Esophagus squamous epithelium (tissue), 5 donors: ENCODE measurements at places on chromosomes 4 and X. TPM values are rescaled to one million over a fixed set of nuclear protein-coding genes. Genes with fewer than 3 reads are reported as not detected.

DNA sequence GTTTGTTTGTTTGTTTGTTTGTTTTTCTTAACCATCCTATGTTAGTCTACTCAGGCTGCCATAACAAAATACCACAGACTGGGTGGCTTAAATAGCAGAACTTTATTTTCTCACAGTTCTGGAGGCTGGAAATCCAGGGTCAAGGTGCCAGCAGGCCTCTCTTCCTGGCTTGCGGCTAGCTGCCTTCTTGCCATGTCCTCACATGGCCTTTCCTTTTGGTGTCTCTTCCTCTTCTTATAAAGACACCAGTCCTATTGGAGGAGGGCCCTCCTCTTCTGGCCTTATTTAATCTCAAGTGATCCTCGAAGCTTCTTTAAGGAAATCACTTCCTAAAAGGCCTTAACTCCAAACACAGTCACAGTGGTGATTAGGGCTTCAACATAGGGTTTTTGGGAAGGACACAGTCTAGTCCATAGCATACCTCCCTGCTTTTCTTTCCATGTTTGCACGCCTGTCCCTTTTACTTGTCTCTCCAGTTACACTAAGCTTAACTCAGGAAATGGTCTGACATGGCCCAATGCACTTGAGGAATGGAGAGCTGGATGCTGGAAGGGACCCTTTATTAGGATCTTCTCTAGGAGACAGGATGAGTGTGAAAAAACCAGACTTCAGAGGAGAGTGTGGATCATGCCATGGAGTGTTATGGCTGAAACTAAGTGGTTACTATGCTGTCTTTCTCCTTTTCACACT, 36.0 kb upstream of the MGST2 start:
- H3K36me3 ChIP-seq = no peaks in the 10 kb centered on the region
- no peak overlapping the region for H3K4me3 ChIP-seq

DNA sequence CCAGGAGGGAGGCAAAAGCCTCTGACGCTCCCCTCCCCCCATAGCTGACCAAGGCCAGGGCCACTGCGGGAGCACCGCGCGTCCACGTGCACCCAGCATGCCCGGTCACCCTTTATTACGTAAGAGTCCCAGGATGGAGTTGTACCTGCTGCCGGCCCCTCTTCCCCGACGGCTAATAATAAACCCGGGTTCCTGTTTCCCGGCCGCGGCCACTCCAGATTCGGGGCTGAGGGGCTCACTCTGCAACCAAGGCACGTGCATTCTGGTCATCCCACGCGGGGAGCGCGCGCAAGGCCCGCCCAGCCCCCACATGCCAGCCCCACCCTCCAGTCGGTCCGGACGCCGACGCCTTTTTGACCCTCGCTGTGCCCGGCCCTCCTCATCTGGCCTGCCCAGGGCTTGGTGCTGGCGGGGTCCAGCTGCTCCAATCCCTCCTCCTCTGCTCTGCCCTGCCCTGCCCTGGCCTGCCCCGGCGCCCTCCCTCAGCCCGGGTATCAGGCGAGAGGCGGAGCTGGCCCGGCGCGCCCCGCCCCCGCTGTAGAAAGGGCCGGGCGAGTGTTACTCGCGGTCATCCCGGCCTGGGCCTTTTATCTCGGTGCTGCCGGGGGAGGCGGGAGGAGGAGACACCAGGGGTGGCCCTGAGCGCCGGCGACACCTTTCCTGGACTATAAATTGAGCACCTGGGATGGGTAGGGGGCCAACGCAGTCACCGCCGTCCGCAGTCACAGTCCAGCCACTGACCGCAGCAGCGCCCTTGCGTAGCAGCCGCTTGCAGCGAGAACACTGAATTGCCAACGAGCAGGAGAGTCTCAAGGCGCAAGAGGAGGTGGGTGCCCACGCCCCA, 2.6 kb downstream of the MID1IP1 start:
- no peaks in the 10 kb centered on the region for H3K36me3 ChIP-seq
- H3K27me3 ChIP-seq = no peaks in the 10 kb centered on the region
- H3K4me1 ChIP-seq = peaks cover 43% of the 10 kb centered on the region
- H3K4me3 ChIP-seq = peak overlapping the region; percentile 66

GRCh38 chr4:148273501-148273986, 168.7 kb downstream of the NR3C2 start:
- no peaks in the 10 kb centered on the region for H3K36me3 ChIP-seq
- no peak for DNase-seq
- no peaks in the 10 kb centered on the region for H3K4me1 ChIP-seq
- no peak overlapping the region for H3K27ac ChIP-seq
- no peaks in the 10 kb centered on the region for H3K27me3 ChIP-seq
- no peak overlapping the region for H3K4me3 ChIP-seq

GRCh38 chr4:19508442-19508841, 743.3 kb upstream of the SLIT2 start:
- no peaks in the 10 kb centered on the region for H3K4me1 ChIP-seq
- no peaks in the 10 kb centered on the region for H3K36me3 ChIP-seq
- no peaks in the 10 kb centered on the region for H3K27me3 ChIP-seq
- H3K4me3 ChIP-seq = no peak overlapping the region
- no peak for DNase-seq
- no peak overlapping the region for H3K27ac ChIP-seq

GRCh38 chr4:19063662-19064061, 1042.1 kb upstream of the LCORL start:
- no peaks in the 10 kb centered on the region for H3K4me1 ChIP-seq
- H3K36me3 ChIP-seq = no peaks in the 10 kb centered on the region

- H3K4me3 ChIP-seq = no peak overlapping the region
- H3K4me1 ChIP-seq = no peaks in the 10 kb centered on the region
- no peak overlapping the region for H3K27ac ChIP-seq
These were observed 381.5 kb downstream of the FBXW7 start for GRCh38 chr4:152154433-152154832.

Gene SSR4
- 162 TPM for total RNA-seq

Gene NSD2
- 36.4 TPM for total RNA-seq

Gene BEX5
- not detected for total RNA-seq

Gene LYAR
- total RNA-seq = 9.1 TPM

Gene GPR82
- 0.04 TPM for total RNA-seq
